ENCODE measurements at places on chromosomes 7 and 10.
A peak's percentile ranks its signal among the peaks of the same experiment; 100 is the strongest.

DNA sequence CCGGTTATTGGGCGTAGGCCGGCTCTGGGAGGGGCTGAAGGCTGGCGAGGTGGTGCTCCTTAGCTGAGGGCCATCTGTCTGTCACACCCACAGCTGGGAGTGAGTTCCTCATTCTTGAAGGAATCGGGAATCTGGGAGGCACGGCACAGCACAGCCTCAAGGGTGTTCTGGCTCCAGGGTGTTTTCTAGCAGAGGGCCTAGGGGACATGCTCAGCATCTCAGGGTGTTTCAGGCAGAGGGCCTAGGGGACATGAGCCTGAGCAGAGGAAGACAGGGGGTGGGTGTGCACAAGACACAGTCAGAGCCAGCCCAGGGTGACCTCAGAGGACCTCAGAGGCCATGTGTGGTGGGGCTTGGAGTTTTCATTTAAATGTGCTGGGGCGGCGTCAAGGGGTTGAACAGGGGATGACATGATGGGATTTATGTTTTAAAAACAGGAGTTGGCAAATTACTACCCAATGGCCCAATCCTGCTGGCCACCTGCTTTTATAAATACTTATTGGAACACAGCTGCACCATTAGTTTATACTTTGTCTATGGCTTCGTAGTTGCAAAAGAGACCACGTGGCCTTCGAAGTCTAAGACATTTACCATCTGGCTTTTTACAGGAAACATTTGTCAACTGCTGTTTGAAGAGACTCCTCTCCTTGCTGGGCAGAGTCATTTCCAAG is 121.6 kb downstream of the PRKAG2 start:
- peak; percentile 72 for DNase-seq

DNA sequence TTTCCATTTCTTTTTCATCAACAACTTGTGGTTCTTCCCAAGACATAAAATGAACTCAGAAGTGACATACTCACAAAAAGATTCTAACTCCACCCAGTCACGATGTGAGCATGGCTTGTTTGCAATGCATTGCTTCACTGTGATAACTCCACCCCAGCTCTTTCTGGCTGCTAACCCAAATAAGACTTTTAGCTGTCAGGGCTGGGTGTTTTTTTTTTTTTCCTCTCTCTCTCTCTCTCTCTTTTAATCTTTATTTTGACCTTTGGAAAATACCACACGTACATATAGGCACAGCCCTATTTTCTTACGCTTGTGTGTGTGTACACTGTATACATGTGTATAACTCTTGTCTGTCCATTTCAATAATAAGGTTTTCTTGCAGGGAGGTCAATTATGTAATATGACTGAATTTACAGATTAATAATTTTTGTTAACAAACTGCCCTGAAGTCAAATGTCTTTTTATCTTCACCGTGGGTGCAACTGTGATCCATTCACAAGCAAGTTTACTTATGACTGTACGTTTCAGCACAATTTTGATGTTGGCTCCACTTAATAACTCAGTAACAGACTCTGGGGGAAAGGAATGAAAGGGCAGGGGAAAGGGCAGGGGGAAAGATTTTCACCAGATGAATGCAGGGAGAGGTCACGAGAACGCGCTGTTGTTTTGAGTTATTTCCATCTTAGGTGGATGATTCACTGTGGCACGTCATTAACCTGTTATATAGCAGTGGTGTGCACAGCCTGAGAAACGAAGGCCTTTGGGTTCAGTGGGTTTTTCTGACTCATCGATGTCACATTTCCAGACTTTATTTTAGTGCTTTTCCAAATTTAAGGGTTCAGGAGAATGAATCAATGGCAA is 49.1 kb downstream of the APBB1IP start:
- DNase-seq = no peak

DNA sequence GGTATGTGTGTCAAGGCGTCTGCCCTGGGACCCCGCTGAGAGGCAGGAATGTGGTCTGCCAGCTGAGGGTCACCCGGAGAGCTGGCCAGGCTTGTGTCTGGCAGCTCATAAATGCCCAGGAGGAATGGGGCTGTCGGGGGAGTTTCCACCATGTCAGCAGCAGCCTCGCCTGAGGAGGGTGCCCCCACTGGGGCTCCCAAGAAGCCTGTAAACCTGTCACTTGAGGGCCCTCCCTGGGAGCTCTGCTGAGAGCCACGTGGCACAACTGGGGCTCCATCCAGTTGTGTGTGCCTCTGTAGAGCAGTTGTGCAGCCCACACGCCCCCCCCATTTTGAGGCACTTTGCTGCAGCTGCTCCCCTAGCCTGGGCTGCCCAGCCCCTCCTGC is 70.6 kb downstream of the NEURL1 start:
- no peak for DNase-seq

- no peak for DNase-seq
These were observed 25.7 kb downstream of the ABI1 start for GRCh38 chr10:26835025-26835424.

GRCh38 chr7:6691103-6691502 is 15.6 kb downstream of the ZNF12 start:
- no peak for DNase-seq

GRCh38 chr10:30529373-30529998 is 95.5 kb downstream of the MAP3K8 start:
- DNase-seq = peak; percentile 78

DNA sequence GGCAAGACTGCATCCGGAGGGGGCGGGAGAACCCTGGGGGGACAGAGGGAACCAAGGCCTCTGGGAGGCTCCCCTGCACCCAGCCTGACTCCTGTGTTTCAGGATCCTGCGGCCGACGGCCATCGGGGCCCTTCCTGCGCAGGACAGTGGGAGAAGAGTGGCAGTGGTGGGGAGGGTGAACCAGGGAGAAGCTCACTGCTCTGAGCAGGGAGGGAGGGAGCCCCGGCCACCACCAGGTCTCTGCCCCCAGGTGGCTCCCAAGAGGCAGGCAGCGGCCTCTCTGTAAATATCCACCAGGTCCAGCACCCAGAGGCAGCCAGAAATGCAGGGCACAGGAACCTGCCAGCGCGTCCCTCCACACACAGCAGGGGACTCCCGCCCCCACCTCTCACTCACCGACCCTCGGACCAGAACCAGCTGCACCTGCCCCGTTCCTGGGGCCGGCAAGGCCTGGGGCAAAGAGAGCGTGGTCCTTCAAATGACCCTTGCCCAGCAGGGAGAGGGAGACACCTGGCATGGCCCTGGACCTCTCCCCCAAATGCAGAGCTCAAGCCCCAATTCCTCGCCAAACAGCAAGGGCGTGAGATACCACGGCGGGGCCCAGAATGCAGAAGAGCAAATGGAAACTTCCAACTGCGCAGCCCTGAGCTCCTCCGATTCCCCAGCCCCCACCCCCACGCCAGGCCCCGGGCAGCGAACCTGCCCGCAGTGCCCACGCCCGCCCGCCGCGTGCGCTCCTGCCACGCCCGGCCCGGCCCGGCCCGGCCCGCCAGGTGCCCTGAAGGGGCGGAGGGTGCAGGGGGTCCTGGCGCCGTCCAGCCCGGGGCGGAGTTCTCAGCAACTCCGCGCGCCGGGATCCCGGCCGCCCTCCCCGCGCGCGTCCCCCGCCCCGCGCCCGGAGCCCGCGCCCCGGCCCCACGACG is 805 bp downstream of the RASGEF1A start:
- no peak for DNase-seq

DNA sequence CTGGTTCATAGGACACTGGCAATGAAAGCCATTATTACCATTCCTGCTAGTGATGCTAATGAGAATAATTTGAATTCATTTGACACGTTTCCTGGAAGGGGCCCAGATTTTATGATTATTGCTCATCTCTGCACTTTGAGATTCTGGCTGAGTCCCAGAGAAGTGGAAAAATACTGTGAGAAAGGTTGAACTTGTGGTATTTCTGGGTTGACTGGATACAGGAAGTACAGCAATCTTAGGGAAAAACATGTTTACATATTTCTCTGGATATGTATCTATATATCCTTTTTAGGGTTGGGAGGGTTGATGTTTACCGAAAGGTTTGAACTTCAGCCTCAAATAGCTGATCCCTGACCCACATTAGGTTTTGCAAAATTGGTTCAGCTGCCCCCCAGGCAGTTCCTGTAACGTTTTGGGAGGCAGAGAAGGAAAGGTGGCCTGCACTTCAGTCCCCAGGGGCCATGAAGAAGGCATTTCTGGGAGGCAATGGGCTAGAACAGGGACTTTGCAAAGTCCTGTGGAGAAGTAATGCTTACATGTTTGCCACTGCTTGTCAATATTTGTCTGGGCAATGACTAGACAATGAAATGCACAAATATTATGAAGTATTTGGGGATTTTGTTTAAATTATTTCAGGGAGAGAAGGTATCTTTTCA is 253.7 kb upstream of the PITRM1 start:
- DNase-seq = no peak

DNA sequence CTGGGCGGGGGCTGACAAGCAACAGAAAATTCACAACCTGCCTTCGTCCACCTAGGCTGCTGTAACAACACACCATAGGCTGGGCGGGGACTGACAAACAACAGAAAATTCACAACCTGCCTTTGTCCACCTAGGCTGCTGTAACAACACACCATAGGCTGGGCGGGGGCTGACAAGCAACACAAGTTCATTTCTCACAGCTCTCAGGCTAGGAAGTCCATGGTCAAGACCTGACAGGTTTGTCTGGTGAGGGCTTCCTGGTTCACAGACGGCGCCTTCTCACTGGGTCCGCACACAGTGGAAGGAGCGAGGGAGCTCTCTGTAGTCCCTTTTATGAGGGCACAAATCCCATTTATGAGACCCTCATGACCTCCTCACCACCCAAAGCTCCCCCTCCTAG is 52.2 kb downstream of the DIP2C start:
- DNase-seq = no peak

GRCh38 chr10:91924212-91925021 is 847 bp downstream of the BTAF1 start:
- DNase-seq = no peak

GRCh38 chr10:24723386-24723787 is 300 bp downstream of the ARHGAP21 start:
- DNase-seq = no peak

GRCh38 chr7:19215412-19215811 is 70.2 kb upstream of the FERD3L start:
- DNase-seq = no peak

DNA sequence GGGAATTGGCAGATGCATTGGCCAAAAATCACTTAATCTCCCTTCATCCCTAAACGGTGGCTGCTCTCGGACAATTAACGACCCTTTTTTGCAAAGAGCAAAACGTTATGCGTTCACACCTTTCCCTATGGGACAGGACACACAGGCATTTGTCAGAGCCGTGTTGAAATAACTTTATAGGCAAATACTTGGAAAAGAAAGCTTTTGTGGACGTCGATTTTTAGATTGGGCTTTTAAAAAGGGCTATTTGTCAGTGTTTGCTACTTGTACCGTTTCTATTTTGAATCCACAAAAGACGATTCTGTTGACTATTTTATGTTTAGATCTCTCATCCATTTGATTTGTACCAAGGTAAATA is 245.6 kb downstream of the SLC25A13 start:
- no peak for DNase-seq

- no peak for DNase-seq
These were observed 18.2 kb upstream of the TARP start for GRCh38 chr7:38291650-38292049.

GRCh38 chr7:130875901-130876300 is 141.9 kb upstream of the KLF14 start:
- DNase-seq = no peak

DNA sequence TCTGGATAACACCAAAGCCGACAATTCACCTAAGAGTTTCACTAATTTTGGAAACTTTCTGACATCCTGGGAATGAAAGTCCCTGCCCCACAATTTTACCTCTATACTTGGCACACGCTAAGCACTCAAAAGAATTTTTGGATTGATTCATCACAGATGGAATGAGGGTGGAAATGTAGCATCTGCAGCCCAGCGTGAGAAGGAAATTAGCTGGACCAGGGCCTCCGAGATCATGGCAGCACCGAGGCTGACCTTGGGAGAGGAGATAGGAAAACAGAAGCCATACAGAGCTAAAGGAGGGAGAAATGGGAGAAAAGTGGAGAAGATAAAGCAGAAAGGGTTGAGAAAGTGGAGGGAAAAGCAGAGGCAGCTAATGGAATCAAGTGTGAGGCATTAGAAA is 606.6 kb upstream of the DPP6 start:
- no peak for DNase-seq

DNA sequence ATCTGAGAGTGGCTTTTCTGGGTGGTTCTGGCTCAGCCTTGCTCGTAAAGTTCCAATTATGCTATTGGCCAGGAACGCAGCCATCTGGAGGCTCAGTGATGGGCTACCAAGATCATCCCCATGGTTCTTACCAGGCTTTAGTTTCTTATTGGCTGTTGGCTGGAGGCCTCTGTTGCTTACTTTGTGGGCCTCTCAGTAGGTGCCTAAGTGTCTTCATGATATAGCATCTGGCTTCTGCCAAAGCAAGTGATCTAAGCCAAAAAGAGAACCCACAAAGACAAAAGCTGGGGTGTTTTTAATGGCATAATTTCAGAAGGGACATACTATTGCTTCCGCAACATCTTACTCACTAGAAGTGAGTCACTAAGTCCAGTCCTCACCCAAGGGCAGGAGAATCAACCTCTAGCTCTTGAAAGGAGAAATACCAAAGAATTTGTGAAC is 132.0 kb upstream of the MDFIC start:
- no peak for DNase-seq

DNA sequence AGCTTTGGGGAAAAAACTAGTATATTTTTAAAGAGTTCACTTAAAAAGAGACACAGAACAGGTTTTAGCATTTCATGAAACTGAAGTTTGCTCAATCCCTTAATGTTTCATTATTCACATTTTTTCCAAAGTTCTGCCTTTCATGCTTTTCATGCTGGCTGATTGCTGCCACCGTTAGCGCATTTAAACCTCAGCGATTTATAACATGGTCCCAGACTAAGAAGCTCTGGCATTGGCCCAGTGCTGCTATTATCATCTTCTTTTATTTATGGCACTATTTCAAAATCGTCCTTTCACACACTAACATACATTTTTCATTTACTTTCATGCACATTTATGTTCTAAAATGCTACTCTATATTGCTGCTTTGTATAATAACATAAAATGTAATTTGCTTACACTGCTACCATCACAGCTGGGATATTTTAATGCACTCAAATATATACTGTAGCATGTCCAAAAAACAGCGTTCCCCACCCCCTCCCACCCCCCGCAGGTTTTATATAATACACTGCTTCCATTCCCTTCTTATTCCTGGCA is 141.9 kb downstream of the MPP7 start:
- DNase-seq = no peak

GRCh38 chr10:32141018-32141807 is 85.0 kb upstream of the KIF5B start:
- DNase-seq = no peak

DNA sequence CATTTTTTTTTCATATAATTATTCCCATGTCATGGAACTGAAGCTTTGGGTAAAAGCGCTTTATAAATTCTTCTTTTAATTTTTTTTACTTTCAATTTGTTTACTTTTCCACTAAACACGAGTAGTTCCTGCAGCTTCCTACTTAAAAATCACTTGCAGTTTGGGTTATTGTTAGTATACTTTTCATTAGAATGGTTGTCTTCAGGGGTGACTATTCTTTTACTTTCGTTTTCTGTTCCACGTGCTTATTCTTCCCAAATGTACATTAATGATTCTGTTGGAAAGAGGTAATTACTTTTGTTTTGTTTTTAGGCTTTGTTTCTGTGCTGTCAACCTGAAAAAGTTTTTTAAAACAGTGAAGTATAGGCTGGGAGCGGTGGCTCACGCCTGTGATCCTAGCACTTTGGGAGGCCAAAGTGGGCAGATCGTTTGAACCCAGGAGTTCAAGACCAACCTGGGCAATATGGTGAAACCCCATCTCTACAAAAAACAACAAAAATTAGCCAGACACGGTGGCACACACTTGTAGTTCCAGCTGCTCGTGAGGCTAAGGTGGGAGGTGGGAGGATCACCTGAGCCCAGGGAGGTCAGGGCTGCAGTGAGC is 5.2 kb upstream of the CFAP69 start:
- DNase-seq = no peak

- DNase-seq = no peak
These were observed 301.9 kb downstream of the PLXDC2 start for GRCh38 chr10:20118119-20118518.

Data from psoas muscle (tissue), 8 donors.